Stimulated activated CD4-positive, alpha-beta T cell treated with anti-CD3 and anti-CD28 coated beads, TNF-alpha, amount 100 ng/mL, for 48 hours (primary cell): ENCODE measurements at places on chromosomes 5 and 9.

GRCh38 chr9:73155377-73155776 is 3.7 kb downstream of the ANXA1 start:
- no peak for DNase-seq

- DNase-seq = no peak
These were observed 84.9 kb downstream of the PPIC start for GRCh38 chr5:122951658-122952057.

DNA sequence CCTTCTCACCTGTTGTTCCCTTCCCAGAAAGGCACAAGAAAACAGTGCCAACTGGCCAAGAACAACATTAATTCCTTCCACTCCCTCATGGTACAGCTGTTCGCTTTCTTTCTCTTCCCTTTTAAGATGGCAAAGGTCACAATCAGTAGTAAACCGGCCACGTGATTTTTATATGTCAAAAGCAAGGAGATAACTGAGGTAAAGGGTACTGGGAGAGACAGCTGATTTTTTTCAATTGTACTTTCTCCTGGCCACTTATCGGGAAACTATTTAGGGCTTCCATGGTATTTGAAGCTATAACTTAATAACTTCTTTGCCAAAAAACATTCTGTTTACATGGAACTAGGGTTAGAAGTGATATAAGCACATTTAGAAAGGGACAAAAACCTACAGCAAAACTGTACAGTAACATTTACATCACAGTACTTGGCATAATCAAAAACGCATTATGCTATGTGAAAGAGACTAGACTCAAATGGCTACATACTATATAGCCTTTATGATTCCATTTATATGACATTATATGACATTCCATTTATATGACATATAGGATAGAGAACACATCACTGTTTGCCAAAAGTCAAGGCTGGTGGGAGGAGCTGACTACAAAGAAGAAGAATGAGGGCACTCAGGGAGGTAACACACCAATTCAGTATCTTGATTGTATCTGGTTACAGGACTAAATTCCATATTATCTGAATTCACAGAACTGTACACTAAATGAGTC is 24.8 kb downstream of the PLPP1 start:
- DNase-seq = no peak

DNA sequence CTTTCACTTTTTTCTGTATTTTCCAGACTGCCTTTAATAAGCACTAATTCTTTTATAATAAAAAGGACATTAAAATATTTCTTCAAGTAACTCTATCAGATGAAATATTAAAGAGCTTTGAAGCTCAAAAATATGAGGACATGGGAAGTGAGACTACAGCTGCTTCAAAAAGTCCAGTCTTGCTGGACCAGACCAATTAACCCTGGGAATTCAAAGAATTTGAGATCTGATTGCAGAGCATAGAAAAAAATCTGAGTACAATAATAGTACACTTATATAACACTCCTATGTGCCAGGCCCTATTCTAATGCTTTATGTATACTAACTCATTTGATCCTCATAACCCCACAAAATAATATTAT is 9.8 kb downstream of the TMEM245 start:
- no peak for DNase-seq
